Left cardiac atrium (tissue), 4 donors: ENCODE measurements at places on chromosomes 12 and 14. TPM values are rescaled to one million over a fixed set of nuclear protein-coding genes. Genes with fewer than 3 reads are reported as not detected.

DNA sequence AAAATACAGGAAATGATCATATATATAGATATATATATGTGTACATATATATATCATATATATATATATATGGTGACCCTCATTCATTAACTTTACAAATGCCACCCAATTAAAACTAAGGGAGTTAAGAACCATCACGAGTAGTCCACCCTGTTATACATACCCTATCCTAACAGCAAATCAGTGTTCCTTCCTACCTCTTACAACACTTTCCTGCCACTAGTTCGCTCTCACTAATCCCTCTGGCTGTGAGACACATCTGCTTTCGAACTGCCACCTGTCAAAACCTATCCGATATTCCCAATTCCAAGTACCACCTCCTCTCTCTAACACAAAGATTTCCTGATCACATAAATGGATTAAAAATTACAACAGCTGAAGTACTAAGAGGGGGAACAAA lies 100.5 kb downstream of the EEA1 start:
- no peak for DNase-seq

DNA sequence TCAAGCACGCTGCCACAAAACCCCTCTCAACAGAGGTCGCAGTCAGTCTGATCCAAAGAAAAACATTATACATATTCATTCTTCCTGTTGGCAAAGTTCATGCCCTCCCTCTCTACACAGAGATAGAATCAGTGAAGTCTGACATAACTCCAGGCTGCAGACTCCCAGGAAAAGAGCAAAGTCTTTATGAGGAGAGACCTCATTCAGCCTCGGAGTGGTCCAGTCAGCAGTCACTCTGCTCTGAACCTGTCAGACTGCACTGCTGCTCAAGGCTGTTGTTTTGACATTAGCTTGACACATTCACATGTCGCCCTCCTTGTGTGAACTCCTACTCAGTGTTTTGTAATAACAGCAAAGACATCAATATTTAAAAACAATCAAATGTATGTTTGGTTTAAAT lies 241.2 kb upstream of the G2E3 start:
- no peak for DNase-seq

DNA sequence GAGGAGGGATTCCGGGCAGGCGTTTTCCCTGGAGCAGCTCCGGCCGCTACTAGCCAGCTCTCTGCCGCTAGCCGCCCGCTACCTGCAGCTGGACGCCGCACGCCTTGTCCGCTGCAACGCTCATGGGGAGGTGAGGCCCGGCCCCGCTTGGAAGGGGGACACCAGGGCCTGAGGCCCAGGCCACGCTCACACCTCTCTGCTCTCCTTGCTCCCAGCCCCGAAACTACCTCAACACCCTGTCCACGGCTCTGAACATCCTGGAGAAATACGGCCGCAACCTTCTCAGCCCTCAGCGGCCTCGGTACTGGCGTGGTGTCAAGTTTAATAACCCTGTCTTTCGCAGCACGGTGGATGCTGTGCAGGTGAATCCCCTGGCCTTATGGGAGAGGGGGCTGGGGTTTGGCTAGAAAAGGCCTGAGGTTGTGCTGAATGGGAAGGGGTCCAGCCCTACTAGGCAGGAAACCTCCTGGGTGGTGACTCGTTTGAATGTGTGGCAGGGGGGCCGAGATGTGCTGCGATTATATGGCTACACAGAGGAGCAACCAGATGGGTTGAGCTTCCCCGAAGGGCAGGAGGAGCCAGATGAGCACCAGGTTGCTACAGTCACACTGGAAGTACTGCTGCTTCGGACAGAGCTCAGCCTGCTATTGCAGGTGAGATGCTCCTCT lies 597 bp downstream of the RNF31 start:
- no peak for DNase-seq

- DNase-seq: no peak
Measured at GRCh38 chr12:124369827-124370378, 75.0 kb downstream of the RFLNA start.

Gene GMPR2
- 24.1 TPM for total RNA-seq

Gene RND1
- 0.79 TPM for total RNA-seq

DNA sequence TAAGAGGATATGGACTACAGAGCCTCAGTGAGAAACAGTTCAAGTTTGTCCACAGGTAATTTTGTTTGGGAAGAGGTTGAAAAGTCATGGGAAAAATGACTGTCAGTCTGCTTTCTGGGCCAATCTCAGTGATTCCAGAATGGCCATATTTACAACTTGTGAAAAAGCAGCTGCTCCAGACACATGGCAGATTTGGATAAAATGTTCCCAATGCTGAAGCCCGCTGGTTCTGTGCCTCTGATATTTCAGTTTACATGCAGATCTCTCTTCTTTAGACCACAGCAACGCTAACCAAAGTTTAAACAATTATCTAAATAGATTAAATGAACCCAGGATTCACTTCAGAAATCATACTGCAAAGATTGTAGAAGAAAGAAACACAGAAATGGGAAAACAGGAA lies 222.8 kb downstream of the SOX5 start:
- DNase-seq: no peak

GRCh38 chr12:19450362-19450761 lies 11.1 kb downstream of the AEBP2 start:
- DNase-seq: no peak

DNA sequence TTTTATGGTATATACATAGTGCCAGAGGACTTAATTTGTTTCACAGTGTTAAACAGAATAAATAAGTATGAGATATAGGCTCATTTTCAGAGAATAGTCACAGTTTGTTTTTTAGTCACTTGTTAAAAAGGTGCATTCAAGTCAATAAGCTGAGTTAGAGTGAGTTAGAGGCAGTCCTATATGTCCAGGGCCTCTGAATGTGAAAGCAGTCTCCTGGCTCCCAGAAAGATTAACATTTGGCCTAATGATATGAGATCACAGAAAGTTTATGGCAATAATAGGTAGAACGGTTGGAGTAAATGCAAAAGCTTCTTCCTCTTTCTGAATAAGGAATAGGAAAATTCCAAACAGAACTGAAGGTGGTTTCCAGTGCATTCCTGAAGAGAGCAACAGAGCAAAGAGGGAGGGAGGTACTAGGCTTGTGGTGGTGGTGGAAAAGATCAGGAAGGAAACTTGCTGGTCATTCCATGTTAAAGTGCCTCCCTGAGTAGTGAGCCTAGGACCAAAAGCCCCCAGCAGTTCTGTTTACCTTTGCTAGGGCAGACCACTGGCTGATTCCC lies 54.4 kb downstream of the SLC38A4 start:
- no peak for DNase-seq

DNA sequence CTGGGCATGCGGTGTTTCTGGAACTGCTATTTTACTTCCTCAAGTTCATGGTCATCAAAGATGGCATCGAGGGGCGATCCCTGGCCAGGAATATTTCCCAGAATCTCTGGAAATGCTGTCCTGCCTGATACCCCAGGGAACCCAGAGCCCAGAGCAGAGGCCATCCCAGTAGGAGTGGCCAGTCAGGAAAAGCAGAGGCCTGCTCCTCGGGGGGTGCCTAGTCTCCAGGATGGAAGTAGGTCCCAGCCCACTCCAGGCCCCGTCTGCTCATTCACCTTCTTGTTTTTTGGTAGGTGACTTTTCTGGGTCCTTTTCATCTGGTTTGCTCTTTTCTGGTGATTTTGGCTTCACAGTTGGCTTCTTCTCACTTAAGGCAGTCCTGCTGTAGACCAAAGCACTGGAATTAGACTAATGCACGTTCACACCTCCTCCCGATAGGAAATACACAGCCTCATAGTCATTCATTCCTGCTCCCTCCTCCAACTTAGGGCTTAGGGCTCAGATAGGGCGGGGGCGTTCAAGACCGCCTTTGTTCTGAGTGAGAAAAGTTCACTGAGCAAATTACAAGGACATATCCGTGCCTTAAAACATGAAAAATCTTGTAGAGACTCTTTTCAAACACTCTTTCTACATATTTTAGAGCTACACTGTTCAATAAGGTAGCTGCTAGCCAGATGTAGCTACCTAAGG lies 51.1 kb downstream of the TRAFD1 start:
- no peak for DNase-seq
